Stimulated activated CD4-positive, alpha-beta T cell treated with anti-CD3 and anti-CD28 coated beads, Interleukin-1b, Interleukin-23, amount 100 ng/mL, for 4 hours (primary cell): ENCODE measurements at places on chromosomes 7 and 10.

GRCh38 chr10:132631338-132631735 is 93.8 kb downstream of the INPP5A start:
- DNase-seq, result no peak

GRCh38 chr10:32961343-32961894 is 3.4 kb upstream of the ITGB1 start:
- no peak for DNase-seq

DNA sequence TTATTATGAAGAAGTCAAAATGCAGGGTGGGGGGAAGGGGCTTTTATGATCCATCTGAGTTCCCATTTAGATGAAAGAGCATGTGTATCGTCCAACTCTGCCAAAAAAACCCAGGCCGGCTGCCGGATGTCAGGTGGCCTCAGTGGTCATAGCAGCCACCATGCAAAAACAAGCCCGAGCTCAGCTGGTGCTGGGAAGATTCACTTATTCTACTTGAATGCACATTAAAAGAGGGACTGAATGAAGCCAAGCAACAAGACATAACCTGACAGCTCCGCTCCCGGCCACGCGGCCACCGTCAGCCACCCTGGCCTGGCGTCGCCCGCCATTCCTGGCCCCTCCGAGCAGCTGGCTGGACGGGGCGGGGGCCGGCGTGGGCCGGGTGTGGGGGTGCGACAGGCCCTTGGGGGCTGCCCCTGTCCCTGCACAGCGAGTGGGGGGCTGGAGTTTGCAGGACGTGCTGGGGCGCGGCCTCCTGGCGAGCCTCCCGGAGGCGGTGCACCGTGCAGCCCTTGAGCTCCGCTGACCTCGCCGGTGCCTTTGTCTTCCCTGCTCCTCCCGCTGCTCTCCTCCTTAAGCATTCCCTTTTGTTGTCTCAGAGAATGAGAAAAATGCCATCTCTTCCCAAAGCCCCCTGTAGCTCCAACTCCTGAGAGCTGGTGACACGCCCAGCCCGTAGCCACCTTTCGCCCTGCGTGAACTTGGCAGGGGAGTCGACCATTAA is 67.8 kb downstream of the EBF3 start:
- no peak for DNase-seq

DNA sequence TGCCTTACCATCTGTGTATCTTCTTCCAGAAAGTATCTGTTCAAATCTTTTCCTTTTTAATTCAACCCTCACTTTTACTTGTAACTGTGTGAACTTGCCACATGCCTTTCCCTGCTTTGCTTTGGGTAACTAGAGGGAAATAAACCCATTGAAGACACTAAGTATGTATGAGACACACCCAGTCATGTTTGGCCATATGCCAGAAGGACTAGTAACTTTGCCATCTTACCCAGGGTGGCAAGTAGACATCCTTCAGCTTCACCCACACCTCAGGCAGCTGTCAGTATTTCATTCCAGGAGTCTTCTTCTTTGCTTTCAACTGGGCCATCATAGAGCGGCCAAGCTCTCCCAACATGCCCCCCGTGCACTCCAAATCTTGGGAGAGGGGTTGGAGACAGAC is 323.1 kb downstream of the TNS3 start:
- DNase-seq, result no peak

GRCh38 chr7:110922906-110923305 is 168.0 kb upstream of the LRRN3 start:
- no peak for DNase-seq

DNA sequence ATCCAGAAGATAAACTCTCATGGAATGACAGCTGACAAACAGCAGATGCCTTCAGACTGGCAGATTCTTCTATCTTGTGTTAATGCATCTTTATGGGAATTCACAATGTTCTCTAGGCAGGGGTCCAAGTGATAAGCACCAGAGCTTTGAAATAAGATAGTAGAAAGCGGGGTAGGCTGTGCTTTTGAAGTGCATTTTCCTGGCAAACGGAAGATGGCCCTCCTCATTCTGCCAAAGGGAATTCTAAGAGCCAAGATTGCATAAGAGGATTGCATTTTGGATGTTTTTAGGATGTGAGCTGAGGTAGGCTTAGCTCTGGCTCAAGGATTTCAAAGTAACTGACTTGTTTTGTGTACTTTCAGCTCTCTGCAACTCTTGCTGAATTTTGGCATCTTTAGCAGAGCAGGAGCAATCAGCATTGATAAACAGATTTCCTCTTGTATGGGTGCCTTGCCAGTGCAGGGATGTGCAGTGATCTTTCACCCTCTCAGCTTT is 298.5 kb upstream of the KLF6 start:
- DNase-seq, result no peak

DNA sequence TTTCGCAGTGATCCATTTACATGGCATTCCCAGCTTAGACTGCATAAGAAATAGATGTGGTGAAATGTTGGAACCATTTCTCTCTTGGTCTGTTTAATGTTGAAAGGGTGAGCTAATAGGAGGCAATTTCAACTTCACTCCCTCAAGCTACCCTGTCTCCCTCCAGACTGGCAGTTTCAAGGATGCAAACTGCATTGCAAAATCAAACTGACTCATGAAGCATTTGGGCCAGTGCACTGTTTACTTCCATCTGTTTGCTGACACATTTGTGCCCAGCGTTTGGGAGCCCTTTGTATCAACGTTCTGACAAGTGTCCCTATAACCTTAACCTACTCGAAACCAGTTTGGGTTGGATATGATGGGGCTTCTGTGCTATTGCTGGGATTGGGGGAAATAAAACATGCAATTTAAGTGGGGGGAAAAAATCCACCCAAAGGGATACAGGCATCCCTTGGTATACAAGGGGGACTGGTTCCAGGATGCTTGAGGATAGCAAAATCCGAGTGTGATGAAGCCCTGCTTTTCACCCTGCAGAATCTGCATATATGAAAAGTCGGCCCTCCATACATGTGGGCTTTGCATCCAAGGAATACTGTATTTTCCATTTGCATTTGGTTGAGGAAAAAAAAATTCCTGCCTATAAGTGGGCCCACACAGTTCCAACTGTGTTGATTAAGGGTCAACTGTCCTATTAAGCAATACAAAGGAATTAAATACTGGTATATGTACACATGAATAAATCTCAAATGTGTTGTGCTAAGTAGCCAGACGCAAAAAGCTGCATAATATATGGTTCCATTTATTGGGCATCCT is 15.6 kb downstream of the RHEB start:
- DNase-seq, result no peak

- DNase-seq, result no peak
These were observed 15.5 kb downstream of the CHST3 start for GRCh38 chr10:71979692-71980062.

DNA sequence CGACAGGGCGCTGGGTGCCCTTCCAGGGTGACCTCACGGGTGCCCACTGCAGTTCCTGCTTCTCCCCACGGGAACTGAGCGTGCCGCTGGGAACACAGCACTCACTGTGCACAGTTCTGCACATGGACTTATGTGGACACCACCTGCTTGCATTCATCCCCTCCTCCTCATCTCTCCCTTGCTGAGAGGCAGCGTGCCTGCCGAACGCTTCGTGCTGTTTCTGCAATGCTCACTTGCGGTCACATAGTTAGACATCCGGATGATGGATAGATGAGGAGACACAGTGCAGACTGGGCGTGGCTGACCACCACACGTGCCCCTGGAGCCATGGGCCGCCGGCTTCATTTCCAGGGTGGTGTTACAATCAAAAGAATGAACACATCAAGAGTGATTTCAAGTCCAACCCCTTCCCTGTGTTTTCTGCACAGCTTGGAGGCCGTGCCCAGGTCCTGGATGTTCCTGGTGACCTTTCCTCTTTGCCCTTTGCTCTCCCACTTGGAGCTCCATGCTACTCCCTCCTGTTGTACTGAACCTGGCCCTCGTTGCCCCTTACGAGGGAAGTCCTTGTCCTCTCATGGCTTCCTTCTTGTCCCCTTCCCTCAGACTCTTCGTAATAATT is 119.4 kb downstream of the VIPR2 start:
- DNase-seq, result no peak

GRCh38 chr7:12002428-12002827 is 170.4 kb upstream of the THSD7A start:
- DNase-seq, result no peak

DNA sequence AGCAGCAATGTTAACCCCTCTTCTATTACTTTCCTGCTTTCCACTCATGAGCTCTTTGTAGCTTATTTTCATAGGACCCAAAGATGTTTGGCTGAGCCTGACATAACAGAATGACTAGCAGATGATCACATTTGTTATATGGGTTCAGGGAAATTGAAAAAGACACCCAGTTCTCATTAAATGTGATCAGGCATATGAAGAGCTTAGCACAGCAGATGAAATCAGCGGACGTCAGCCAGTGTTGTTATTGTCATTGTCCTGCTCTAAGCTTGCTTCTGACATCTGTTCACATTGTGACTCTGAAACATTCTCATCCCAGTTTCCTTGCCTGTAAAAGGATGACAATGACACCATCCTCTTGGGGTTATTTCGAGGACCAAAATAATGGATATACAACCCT is 43.5 kb downstream of the FAM241B start:
- no peak for DNase-seq

GRCh38 chr7:127741764-127742375 is 89.9 kb downstream of the SND1 start:
- no peak for DNase-seq

GRCh38 chr7:47652591-47652990 is 70.7 kb upstream of the TNS3 start:
- no peak for DNase-seq

DNA sequence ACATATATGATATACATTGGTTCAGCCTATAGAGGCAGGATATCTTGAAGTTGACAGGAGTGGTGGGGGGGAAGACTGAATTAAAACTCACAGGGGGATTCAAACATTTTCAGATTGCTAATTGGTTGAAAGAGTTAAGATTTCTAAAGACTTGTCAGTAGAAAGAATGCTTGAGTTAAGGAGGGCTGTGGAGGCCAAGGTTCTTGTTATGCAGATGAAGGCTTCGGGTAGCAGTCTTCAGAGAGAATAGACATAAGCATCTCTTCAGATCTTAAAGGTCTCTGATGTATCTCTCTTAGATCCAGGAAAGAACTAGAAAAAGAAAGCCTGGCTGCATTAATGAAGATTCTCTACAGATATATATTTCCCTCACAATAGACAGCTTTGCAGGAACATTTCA is 209.8 kb upstream of the SEMA3D start:
- DNase-seq, result no peak

DNA sequence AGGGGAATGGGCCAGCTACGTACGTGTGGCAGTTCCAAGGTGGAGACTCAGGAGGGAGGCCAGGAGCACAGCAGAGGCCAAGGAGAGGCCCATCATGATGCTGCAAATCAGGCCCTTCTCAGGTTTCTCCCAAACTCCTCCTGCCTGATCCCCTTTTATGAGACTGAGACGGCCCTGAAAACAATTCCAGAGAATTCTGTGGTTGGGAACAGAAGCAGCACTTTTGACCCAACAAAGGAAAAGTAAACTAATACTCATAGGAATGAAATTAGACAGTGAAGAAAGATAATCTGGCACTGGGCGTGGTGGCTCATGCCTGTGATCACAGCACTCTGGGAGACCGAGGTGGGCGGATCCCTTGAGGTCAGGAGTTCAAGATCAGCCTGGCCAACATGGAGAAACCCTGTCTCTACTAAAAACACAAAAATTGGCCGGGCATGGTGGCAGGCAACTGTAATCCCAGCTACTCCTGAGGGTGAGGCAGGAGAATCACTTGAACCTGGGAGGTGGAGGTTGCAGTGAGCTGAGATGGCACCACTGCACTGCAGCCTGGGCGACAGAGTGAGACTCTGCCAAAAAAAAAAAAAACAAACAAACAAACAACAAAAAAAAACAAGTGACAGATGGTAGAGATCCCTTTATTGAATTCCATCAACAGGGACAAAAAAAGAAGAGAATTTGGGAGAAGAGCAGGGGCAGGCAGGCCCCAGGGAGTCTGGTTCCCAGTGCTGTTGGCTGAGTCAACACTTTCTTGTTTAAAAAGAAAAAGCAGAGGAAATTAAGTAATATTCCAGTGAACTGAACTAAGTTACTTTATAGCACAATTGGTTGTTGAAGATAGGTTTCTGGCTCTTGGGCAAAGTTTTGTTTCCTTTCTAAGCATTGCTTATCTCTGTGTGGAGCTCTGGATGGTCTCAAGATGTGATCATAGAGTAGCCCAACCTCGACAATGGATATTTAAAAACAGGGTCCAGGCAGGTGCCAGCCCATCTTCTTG is at the start of gene CCL26:
TSS of gene CCL26 (minus strand) at position 131 of the 997 bp plus-strand sequence. CDS start at position 96, 35 bp downstream.
- DNase-seq, result no peak

DNA sequence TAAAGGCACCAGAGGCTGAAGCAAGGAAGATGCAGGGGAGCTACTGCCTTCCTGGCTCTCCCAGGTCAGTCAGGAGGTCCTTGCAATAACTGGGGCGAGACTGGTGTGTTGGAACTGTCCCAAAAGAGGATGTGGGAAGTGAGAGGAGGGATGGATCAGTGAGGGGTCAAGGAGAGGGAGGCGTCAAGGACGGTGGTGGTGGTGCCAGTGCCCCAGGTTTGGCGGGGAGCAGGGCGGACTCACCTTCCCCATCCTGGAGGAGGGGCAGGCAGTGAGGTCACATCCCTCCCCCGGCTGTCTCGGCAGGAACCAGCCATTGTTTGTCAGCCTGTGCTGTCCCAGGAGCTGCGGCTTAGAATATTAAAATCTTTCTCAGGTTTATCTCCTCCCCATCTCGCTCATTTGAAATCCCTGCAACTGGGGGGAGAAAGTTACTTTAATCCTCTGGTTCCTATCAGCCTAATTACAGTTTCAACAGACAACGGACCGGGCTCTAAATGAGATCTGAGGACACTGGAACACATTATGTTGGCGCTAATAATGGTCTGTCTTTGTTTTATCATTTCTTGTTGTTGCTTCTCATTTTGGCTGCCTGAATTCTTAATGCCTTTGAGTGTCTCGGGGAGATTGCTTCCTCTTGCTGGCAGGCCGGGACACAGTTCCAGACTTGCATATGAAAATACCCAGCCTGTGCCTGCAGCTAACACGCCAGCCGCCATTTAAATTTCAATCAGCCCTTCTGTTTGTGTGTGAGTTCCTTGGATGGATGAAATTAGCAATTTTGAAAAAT is 387.5 kb downstream of the RPS24 start:
- no peak for DNase-seq

GRCh38 chr7:155711081-155711480 is 66.6 kb downstream of the RBM33 start:
- DNase-seq, result no peak

DNA sequence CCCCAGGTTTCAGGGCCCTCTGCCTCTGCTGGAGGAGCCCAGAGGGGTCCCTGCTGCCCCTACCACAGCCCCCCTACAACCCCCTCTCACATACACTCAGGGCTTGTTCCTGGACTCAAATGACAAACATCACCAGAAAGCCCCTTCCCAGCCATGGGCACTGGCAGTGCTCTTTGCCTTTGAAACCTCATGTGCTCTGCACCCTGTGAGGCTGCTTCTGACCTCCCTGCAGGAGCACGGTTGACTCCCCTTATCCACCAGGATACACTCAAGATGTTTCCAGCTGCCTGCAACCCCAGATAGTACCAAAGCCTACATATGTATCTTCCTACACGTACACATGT is 3.5 kb upstream of the ADIRF start:
- DNase-seq, result no peak

DNA sequence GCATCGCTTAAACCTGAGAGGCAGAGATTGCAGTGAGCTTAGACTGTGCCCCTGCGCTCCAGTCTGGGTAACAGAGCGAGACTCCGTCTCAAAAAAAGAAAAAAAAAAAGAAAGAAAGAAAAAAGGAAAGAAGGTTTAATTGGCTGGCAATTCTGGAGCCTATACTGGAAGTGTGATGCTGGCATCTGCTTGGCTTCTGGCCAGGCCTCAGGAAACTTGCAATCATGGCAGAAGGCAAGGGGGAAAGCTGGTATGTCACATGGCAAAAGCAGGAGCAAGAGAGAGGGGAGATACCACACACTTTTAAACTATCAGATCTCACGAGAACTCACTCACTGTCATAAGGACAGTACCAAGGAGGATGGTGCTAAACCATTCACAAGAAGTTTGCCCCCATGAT is 190.0 kb downstream of the CALN1 start:
- no peak for DNase-seq
